Fibroblast of skin of abdomen (primary cell): ENCODE measurements at places on chromosomes 1 and 21.
A peak's percentile ranks its signal among the peaks of the same experiment; 100 is the strongest.

DNA sequence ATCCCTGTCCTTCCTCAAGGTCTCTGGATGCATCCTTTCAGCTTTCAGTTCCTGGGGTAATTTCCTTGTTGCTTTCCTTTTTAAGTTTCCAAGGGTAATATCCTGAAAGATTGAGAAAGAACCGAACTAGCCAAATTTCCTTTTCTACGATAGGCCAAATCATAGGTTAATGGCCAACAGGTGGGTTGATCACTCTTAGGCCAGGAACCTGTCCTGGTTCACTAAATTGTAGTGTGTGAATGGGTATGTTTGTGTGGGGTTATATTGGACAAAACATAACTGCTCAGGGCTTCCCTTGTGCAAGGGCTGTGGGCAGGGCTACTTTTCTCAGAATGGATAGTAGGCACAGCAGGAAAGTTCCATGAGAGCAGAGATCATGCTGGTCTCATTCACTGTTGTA lies 17.1 kb downstream of the UBE2T start:
- no peak for DNase-seq

GRCh38 chr1:201486187-201486586 lies 17.2 kb upstream of the PHLDA3 start:
- no peak for DNase-seq

- no peak for DNase-seq
Observed at GRCh38 chr1:112852276-112852675, 103.7 kb downstream of the SLC16A1 start.

DNA sequence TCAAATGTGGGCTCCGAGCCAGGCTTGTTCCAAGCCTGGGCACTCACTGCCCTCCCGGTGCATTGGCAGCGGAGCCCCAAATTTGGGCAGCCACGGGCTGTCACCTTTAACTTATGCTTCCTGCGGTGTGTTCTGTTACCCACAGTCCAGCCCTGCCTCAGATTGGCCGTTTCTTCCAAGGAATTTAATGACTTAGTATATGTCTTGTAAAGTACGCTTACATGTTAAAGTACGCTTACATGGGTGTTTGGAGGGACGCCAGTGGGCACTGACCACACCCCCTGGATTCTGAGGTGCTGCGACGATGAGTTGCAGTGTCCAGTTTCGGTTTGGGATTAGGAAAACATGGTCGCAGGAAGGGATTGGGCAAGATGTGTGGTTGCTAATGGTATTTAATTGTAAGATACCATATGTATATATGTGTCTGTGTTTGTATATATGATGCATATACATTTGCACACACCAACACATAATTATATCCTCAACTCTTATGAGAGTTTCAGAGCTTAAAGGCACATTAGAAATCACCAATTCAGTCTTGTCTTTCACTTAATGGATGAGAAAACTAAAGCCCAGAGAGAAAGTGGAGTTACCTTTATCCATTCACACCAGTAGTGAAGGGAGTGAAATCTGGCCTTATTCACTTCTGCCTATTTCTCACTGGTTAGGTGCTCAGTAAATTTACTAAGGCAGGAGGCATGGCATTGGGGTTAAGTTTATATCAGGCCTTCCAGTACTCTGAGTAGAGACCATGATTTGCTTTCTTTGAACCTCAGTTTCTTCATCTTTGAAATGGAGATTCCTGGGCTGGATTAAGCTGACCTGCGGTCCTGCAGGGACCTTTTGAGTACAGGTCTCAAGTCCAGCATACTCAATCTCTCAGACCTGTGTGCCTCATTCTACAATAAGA lies 1.0 kb downstream of the SMYD2 start:
- DNase-seq: peak; percentile 67

DNA sequence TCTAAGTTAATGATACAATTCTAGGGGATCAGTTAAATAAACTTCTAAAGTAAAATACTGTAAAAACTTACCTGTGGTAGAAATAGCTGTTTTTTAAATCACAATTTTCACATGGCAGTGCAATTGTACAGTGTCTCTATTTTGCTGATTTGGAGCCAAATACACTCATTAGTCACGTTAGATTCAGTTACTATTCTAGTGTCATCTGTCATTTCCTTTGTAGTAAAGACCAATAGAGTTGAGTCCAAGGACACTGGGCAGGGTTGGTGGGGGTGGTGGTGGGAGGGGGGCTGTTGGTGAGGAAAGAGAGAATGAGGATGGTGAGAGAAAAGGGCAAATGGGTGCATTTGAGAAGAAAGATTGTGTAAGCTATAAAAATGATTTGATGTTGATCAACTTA lies 33.6 kb downstream of the CD55 start:
- no peak for DNase-seq

GRCh38 chr1:10635085-10635896 lies 160.5 kb downstream of the PEX14 start:
- DNase-seq: peak; percentile 43
